ENCODE measurements at places on chromosomes 16 and 17.

GRCh38 chr17:69702078-69702477 is 287.6 kb downstream of the MAP2K6 start:
- DNase-seq, result no peak

DNA sequence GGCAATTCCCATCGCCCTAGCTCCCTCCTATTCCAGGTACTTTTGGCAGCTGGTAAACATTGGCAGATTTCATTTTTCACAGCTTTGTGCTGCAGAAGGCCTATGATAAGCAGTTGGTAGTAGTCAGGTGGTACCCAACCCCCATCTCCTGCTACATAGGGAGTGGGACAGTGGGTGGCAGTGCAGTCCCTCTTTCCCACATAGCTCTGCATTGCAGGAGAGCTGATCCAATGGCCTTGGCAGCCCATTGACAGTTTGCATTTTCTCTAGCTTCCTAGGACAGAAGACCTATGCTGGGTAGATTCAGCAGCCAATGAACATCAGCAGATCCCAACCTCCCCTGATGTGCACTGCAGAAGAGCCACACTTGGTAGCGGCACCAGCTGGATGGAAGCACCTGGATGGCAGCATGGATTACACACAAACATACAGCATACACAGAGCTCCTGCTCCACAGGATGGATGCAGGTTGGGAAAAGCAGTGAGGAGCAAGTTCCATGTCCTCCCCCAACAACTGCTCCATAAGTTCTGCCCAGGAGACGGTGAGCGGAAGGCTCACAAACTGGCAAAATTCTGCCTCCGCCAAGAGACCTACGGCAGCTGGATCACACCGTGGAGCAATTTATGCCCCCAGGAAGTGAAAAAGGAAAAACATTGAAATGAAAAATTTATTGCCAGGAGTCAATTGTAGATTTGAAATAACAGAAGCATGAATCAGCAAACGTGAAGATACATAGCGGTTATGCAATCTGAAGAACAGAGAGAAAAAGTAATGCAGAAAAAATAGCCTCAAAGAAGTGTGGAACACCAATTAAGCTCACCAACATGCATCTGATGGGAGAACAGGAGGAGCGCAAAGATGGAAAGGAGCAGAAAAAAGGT is 95.7 kb downstream of the CACNG1 start:
- DNase-seq, result no peak

- no peak for DNase-seq
These were observed 2.6 kb downstream of the ABR start for GRCh38 chr17:1177016-1177700.

- no peak for DNase-seq
These were observed 130.4 kb downstream of the CCDC182 start for GRCh38 chr17:57614742-57615141.

All from effector CD4-positive, alpha-beta T cell (primary cell).